ENCODE measurements at places on chromosomes 5 and 9. TPM values are rescaled to one million over a fixed set of nuclear protein-coding genes. Genes with fewer than 3 reads are reported as not detected.

- DNase-seq: peak; percentile 94
These were observed at the start of gene AIF1L for GRCh38 chr9:131096269-131097125. AIF1L (plus strand) TSS chr9:131096531; CDS start chr9:131096630, 99 bp downstream.

- DNase-seq: no peak
These were observed 78.3 kb upstream of the HCN1 start for GRCh38 chr5:45774528-45774927.

DNA sequence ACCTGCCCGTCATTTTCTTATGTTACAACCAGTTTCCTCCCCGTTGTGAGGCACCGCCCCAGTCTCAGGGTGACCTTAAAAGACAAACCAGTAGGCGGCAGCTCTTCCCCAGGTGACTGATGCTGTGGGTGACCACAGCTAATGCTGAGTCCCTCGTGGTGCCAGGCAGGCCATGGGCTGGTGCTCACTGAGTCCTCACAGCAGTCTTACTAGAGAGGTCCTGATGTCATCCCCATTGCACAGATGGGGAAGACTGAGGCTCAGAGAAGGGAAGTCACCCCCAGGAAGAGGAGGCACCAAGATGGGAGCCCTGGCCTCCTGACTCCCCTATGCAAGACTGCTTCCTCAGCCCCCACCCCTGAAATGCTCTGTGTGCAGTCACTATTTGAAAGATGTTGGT, 978 bp downstream of the CFAP157 start:
- no peak for DNase-seq

DNA sequence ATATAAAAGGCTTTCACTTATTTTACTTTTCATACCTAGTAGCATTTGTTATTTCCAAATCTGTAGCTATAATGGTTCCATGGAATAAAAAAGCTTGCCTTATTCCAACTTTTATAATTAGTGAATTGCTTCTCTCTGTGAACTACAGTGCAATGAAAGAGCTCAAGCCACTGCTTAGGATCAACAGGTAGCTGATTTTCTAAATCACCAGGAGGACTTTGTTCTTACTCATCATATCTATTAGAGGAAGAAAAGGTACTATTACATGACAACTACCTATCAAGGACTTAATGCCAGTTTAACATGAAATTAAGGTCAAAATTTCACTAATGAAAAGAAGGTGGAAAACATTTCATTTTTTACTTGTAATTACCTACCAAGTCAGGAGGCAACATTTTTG, 414.6 kb downstream of the BNC2 start:
- DNase-seq: no peak

DNA sequence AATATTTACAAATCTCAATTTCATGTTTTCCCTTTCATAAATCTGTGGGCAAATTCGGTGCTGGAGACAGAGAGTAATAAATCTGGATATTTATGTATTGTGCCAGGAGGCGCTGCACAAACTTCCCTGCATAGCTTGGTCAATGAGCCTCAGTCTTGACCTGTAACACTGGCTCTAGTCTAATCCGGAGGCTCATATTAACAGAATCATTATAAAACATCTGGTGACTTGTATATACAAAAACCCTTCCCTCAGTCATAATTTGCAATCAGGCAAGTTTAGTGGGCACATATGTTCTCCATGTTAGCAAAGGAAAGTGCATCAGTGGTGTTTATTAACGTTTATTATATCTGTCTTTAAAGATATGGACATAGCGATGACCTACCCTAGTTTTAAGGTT, 104.0 kb upstream of the BNC2 start:
- no peak for DNase-seq

GRCh38 chr5:3601061-3601710, 5.6 kb downstream of the IRX1 start:
- DNase-seq: no peak

DNA sequence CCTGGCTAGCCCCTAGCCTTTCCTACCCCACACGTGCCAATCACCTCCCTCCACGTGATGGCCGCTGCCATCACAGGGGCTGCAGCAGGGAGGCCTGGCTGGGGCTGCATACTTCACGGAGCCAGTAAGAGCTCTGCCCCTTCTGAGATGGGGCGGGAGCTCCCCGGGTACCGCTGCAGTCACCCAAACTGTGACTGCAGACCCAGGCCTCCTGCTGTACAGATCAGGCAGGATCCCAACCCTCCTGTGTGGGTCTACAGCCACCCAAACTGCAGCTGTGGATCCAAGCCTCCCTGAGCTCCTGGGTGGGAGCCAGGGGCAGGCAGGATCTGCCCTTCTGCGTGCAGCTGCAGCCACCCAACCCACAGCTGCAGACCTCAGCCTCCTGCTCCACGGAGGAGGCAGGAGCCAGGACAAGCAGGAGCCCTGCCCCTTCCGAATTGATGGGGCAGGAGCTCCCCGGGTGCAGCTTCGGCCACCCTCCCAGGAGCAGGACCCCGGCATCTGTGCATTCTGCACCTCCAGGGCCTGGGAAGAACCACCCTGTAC, 3.2 kb upstream of the BTNL9 start:
- no peak for DNase-seq

FOXD1 gene
- total RNA-seq: 0.31 TPM

NTNG2 gene
- total RNA-seq: 0.52 TPM

TSSK1B gene
- not detected for total RNA-seq

PHF24 gene
- total RNA-seq: 0.68 TPM

FAM153A gene
- total RNA-seq: 1.2 TPM
